ENCODE measurements at places on chromosomes 11 and 22.

DNA sequence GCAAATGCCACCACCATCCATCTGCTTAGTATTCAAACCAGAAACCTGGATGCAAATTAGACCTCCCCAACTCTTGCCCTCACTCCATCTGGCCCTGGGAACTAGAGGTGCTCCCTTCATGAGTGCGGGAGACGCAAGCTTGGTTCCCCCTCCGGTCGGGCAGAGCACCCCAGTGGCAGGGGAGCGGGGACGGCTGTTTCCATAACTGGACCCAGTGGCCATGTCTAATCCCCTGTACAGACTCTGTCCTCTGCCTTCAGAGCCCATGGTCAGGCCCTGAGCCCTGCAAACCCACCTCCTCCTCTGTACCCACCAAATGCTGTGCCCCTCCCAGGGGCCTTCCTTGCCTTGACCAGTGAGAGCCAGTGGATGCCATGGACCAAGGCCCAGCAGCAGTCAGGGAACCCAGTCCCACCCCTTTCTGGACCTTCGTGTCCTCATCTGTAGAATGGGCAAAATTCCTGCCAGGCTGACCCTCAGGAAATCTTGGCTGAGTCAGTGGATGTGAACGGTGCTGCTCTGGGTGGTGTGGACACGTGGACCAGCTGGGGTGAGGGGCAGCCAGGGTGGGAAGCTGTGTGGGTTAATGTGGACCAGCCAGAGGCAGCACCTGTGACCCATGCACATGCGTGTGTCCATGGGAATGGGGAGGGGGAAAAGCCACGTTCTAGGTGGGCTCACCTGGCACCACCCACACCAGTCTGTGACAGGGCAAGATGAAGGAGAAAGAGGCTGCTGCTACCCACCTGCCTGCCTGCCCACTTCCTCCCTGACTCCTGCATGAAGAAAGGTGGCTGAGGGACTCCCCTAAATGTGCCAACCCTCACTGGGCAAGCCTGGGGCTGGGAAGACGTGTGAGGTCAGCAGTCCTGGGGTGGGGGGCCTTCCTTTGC, 72.8 kb downstream of the LRRC32 start:
- no peak for DNase-seq

GRCh38 chr11:126355324-126355925, at the start of gene ST3GAL4:
TSS of gene ST3GAL4 (plus strand) at chr11:126355686. CDS start at chr11:126406156, 50,470 bp downstream.
- peak; percentile 58 for DNase-seq

GRCh38 chr11:44622721-44623258, 57.3 kb downstream of the CD82 start:
- no peak for DNase-seq

DNA sequence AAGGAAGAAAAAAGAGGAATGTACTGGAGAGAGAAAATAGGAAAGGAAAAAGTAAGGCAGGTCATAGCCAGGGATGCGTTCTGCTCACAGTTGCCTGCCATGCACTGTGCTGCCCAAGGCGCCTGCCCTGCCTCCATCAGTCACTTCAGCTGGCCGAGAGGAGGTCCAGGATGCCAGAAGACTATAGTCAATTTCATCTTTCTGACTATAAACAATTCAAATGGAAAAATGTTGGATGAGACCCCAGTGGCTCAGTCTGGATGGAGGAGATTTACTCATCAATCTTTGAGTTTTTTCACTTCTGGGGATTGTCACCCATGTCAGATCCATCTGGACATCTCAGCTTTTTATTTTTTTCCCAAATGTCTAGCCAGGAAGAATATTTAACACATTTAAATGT, 36.7 kb upstream of the CLMP start:
- no peak for DNase-seq

- DNase-seq: peak; percentile 84
Observed at GRCh38 chr11:76266286-76267100, 60.2 kb upstream of the WNT11 start.

DNA sequence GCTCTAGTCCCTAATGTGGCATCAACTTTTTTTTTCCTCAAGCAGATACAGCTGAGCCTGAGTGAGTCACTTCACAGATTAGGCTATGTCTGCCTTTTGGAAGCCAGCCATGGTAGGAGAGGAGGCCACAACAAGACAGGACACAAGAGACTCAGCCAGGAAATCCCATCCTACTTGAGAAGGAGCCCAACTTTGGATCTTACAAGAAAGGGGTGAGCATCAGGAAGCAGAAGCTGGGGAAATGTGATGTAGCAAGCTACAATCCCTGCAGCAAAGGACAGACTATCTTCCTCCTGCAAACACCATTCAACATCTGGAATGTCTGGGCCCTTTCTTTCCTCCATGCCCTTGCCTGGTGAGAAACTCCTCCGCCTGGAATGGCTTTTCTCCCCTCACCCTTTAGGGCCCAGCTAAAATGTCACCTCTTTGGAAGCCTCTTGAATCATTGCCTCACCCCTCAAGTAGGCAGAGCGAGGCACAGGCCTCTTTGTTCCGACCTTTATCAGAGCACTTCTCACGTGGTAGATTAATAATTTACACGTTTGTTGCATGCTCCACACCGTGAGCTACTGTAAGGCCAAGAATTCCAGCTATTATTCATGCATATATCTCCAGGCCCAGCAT, 156.4 kb upstream of the PITPNB start:
- DNase-seq: peak; percentile 91

DNA sequence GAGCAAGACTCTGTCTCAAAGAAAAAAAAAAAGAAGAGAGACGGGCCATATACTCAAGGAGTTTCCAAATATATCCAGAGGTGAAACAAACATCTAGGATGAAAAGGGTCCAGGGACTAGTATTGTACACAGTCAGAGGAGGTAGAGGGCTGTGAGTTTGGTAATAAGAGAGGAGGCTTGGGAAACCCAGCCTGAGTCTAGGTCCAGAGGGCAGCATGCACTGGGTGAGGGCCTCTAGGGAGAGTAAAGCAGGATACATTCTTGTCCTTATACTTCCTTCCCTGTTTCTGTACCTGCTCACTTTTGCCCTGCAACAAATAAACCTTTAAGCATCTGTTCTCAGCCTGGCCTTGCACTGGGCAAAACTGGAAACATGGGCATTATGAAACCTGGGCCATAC, 31.5 kb downstream of the STIM1 start:
- no peak for DNase-seq

GRCh38 chr11:67030976-67031375, 8.0 kb downstream of the SYT12 start:
- DNase-seq: no peak

DNA sequence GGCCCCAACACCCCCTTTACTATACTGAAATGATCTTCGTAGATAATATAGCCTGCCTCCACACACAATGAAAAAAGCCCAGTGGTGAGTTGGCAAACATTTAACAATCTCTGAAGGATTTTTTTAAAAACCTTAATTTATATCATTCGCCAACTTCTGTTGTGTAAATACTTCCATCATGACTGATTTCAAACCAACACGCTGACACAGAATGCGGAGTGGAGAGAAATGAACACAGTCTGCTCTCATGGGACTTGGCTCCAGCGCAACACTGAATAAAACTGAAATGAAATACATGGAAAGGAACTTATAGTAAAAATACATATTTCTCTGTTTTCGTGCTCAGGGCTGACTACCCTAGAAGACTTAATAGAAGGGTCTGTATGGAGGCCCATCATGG, 61.3 kb upstream of the WNT11 start:
- peak; percentile 55 for DNase-seq

GRCh38 chr11:34509336-34509876, 4.2 kb downstream of the ELF5 start:
- DNase-seq: no peak

DNA sequence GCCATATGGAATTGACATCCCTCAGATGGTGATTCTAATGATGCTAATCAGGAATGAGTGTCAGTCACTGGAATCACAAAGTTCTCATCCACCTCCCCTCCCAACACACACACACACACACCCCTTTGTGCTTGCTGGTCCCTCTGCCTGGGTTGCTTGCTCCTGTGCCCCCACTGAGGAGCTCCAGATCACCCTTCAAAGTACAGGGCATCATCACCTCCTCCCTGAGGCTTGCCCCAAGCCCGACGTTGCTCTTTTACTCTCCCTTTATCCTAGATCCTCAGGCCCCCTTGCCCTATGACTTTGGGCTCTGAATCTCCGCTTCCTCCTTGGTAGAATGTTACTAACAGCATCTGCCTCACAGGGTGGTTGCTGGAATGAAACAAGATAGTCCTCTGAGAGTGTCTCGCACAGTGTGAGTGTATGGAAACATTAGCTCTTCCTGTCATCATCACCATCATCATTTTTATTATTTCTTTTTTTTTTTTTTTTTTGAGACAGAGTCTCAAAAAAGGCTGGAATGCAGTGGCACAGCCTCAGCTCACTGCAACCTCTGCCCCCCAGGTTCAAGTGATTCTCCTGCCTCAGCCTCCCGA, 3.4 kb downstream of the TOM1 start:
- no peak for DNase-seq

GRCh38 chr22:32761251-32761903, 40.1 kb upstream of the TIMP3 start:
- no peak for DNase-seq

GRCh38 chr11:70487756-70488155, 89.4 kb downstream of the CTTN start:
- DNase-seq: no peak

- no peak for DNase-seq
Observed at GRCh38 chr11:71213696-71214552, 38.5 kb downstream of the SHANK2 start.

GRCh38 chr11:79421820-79422219, 19.0 kb downstream of the TENM4 start:
- DNase-seq: no peak

DNA sequence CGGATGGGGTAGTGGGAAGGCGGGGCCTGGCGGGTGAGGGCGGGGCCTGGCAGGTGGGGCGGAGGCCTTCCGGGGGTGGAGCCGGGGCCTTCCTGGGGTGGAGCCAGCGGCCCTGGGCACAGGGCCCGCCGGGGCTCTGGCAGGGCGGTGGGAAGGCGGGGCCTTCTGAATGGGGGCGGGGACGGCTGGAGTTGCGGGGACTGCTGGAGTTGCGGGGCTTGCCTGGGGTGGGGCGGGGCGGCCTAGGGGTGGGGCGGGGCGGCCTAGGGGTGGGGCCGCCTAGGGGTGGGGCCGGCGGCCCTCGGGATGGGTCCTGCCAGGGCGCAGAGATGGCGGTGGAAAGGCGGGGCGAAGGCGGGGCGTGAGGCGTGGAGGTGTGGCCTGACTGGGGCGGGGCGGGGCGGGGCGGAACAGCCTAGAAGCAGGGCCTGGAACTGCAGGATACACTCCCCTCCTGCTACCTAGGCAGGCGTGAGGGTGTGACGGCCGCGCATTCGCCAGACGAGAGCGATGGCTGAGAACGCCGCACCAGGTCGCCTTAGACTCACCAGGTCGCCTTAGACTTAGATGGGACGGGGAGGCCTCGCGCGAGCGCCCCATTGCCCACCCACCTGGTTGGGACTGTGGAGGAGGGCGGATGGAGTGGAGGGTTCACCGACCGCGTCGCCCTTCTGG, 19.3 kb downstream of the RRP7A start:
- DNase-seq: peak; percentile 59

DNA sequence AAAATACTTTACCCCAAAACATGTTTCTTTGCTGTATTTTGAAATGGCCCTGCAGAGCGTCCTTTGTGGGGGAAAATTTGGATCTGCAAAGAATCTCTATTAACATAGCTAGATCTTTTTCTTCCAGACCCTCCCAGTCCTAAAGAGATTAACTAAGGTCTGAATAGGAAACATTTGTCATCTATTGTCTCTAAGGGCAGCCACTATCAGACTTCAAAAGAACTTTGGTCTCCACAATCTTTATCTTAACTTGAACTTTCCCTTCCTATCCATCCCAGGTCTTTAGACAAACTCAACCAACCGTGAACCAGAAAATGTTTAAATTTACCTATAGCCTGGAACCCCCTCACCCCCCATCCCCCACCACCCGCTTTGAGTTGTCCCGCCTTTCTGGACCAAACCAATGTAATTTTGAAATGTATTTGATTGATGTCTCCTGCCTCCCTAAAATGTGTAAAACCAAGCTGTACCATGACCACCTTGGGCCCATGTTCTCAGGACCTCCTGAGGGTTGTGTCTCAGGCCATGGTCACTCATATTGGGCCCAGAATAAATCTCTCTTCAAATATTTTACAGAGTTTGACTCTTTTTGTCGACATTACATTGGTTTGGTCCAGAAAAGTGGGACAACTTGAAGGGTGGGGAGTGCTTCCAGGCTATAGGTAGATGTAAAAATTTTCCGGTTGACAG, 3.5 kb upstream of the KRTAP5-9 start:
- DNase-seq: no peak

DNA sequence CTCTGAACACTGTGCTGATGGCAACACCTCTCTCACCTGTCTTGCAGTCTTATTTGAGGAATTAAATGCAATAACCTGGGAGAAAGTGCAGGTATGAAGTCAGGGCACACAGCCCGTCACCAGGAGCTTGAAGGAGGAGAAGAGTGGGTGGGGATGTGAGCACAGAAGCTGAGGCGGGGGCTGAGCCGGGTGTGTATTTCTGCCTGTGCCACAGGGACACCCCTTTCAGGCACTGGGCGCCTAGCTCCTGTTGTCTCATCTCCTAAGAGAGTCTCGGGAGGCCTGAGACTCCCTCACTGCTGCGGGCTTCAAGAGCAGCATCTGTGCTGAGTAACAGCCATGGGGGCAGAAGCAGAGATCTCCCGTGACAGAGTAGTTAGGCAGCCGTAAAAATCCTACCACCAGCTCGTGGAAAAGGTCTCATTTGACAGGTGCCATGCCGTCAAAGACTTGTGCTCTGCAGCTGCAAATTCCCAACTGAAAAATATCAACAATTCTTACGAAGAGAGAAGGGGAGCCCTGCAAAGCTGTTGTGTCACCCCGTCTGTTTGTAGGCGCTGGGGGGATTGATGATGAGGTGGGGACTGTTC, 26.8 kb downstream of the PARVB start:
- DNase-seq: no peak

DNA sequence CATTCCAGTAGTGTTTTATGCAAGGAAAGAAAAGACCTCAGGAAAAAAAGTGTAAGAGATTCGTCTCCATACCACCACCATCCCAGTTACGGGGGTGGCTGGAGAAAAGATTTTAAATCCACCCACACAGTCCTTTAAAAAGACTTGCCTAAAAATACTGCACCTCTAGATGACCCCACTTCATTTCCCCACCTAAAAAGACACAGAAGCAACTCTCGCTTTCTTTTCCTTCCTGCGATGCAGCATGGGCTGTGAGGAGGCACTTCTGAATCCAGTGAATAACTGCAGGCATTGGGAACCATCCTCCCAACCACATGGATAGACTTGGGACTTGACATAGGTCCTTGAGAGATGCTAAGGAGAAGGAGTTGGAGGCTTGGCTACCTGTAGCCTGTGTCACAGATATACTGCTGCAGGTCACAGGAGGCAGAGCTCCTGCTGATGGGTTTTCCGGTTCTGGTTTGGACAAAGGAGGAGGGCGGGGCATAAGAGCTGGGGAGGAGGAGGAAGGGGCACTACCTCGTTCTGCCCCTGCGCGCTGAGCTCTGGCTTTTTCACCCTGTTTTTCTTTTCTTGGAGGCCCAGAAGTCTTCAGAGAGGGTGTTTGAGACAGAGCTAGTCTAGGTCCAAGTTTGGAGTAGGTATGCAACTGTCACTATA, 285.9 kb downstream of the NTM start:
- DNase-seq: no peak
